ENCODE measurements at places on chromosomes 2 and 18.

GRCh38 chr18:50700245-50701165 lies 119.3 kb downstream of the MRO start:
- no peak for DNase-seq

DNA sequence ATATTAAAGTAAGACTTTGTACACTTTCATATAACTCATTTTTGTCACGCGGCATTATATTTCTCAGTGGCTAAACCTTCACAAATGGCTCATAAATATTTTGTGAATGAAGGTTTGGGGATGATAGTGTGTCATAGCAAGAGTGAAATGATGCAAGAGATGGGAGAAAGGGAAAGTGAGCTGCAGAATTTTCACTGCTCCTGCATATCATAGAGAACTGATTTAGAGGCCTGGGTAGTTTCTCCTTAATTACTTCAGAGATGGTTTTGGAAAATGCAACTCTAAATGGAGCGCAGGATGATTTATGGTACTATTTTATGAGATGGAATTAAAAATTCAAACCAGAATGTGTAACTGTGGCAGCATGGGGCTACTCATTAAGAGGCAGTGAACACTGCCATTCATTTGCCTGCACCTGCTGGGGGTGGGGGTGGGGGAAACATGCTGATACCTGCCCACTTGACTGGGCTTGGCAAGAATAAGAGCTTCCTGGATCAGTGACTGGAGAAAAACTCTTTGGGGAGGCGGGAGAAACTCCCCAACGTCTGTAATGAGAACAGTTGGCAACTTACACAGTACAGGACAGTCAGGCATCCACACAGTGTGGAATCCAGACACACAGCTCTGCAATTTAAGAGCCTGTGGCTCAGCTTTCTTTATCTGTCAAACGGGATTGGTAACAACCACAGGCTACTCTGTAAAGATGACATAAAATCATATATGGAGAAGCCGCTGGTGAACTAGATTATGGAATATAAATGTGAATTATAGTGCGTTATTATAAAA lies 941.9 kb downstream of the SLC4A3 start:
- DNase-seq, result no peak

DNA sequence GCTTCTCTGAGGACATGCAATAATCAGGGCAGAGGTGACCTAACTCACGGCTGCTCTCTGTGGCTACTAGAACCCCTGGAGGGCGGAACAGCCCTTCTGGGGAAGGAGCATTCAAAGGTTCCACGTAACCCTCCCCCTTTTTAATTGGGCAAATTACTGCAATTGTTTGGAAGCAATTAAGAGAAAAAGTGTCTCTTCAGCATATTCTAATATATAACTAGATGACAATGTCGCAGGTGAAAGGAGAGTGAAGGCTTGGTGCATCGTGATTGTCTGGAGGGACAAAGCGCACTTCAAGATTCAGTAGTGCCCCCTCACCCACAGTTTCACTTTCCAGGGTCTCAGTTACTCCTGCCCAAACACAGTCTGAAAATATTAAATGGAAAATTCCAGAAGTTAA lies 720.8 kb downstream of the DCDC2C start:
- no peak for DNase-seq

DNA sequence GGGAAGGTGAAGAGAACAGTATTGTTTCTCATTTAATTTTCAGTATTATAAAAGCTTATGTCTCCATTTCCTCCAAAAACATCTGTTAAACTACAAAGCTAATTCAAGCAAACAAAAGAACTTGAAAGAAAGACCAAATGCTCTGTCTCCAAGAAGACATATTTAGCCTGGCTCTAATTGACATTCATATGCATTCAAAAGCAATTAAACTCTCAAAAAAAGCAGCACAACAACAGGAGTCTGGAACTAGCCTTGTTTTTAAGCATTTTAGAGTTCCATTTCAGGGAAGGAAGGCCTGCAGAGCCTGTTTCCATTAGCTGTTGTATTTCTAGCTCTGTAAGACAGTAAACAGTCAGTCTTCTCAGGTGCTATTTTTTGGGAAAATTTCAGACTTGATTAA lies 447.9 kb downstream of the TDRD15 start:
- no peak for DNase-seq

DNA sequence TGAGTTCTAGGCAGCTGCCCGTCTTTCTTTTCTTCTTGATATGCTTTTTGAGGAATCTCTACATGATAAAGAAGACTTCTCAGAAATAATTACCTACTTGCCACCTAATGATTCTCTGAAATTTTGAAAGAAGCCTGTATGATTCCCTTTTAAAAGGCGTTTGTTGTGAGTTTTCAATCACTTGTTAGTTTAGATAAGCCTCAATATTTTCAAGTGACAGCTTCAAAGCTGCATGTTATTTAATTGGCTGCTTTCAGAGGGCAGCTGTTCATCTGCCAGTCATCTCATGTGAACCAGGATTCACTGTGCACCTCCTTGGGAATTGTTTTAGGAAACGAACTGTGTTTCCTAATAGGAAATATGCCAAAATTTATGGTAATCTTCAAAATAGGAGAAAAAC lies 938.1 kb downstream of the CPS1 start:
- no peak for DNase-seq

DNA sequence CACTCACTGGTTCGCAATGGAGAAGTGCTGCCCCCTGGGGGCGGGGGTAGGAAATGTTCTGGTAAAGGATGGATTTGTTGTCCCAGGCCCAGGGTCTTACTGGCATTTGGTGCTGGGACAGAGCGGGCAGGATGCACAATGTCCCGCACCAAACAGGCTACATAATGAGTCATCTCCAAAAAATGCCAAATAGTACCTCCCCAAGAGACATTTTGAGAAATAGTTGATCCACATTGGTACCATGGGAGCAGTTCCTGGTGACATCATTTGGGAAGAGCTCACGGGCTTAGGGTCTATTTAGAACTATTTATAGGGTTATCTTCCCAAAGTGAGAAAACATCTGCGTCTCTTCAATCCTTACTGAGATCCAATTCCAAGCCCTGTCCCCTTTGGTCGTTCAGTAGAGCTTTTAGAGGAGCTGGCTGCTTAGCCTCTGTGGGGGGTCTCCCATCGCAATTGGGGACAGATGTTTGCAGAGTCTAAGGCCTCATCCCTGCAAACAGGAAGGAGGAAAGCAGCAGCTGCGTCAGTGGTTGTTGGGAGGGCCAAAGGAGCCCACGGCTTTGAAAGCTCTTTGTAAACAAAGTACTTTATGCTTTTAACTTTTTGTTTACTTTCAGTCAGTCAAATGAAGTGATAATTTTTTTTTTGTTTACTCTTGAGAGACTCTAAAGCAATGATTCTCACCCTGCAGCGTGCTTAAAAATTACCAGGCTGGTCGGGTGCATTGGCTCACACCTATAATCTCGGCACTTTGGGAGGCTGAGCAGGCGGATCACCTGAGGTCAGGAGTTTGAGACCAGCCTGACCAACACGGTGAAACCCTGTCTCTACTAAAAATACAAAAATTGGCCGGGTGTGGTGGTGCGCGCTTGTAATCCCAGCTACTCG lies 49.3 kb downstream of the GREB1 start:
- DNase-seq, result peak; percentile 54

DNA sequence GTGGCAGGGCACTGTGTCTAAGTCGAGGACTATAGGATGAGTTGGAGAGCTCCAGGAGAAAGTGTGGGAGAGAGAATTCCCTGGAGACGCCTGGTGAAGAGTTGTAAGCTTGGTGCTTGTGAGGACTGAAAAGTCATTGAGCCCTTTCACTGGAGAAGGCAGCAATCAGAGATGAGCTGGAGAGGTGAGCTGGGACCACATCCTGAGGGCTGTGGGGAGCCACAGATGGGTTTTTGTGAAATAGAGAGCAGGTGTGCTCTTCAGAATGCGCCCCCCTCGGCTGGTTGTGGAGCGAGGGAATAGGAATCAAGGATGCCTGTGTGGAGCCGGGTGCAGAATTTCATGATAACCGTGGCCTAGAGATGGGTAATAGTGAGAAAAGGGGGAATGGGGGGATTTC lies 224.3 kb downstream of the KLHL29 start:
- DNase-seq, result no peak

DNA sequence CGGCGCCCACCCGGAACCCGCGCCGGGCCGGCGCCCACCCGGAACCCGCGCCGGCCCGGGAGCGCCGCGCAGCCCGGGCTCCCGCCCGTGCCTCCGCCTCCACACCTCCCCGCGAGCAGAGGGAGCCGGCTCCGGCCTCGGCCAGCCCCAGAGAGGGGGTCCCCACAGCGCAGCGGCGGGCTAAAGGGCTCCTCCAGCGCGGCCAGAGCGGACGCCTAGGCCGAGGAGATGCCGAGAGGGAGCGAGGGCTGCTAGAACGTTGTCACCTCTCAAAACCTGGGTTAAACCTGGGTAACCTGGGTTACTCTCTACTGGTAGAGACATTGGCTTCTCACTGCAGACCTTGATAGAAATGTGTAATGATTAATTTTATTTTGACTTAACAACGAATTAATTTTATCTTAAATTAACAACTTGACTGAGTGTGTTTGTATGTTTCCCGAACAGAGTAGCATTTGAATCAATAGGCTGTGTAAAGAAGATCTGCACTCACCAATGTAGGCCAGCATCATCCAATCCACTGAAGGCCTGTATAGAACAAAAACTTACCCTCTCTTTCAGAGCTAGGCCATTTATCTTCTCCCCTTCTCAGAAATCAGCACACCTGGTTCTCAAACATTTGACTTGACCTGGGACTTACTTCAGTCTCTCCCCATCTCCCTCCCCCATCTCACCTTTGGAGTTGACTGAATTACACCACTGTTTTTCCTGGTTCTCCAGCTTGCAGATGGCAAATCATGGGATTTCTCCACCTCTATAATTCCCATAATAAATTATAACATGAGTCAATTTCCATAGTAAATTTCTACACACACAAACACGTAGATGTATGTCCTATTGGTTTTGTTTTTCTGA lies 242.7 kb downstream of the ASXL3 start:
- DNase-seq, result no peak

DNA sequence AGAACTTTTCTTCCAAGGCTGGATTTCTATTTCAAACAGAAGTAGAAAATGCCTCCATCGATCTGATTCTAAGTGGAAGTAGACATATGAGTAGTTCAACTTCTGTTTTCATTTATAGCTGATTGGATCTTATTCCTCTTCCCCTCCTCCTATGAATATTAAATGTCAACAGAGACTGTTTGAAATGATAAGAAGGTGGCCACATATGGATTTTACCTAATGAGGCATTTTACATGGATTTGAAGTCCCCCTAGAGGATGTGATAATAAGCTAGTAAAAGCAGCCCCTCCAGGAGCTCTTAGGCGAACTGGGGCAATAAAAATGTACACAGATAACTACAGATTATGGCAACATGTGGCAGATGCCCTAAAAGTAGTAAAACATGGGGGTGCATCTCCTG lies 71.0 kb downstream of the UPP2 start:
- no peak for DNase-seq

DNA sequence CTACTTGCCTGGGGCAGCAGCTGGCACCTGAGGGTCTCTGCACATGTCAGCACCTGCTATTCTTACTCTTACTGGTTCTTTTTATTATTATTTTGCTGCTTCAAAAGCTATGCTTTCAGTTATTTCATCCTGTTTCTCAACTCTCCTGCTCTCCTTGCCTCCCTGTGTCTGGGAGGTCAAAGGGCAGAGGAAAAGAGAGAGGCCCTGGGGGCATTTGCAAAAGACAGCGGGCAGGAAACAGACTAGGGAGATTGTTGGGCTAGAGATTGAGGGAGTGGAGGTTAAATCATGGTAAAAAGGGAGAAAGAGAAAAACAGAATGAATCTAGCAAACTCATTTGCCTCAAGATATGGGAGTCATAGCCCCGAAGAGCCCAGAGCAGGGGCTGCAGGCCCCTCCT lies 21.1 kb upstream of the RPL31 start:
- DNase-seq, result no peak

GRCh38 chr2:168530982-168531622 lies 75.0 kb downstream of the CERS6 start:
- DNase-seq, result no peak

- DNase-seq, result no peak
These were observed 357.6 kb downstream of the DSC3 start for GRCh38 chr18:30684825-30685481.

GRCh38 chr2:118878531-118879149 lies 31.2 kb upstream of the EN1 start:
- DNase-seq, result no peak

DNA sequence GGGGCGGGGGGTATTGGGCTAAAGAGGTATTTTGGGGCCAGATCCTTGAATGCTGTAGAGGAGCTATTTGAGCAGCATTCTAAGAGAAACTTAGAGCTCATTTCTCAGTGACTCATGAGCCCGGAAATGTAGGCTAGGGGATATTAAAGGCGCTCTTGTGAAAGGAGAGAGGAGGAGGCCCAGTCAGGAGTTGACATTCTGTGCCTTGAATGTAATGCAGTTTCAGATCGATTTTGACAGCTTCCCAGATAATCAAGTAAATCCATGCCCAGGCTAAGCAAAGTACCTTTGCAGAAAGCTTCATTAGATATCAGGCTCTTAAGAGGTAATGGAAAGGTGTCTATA lies 1.5 kb downstream of the CAB39 start:
- DNase-seq, result peak; percentile 8

- DNase-seq, result no peak
These were observed 50.2 kb upstream of the CHST9 start for GRCh38 chr18:27235218-27235870.

- no peak for DNase-seq
These were observed 299.3 kb downstream of the SOX11 start for GRCh38 chr2:5991305-5991968.

DNA sequence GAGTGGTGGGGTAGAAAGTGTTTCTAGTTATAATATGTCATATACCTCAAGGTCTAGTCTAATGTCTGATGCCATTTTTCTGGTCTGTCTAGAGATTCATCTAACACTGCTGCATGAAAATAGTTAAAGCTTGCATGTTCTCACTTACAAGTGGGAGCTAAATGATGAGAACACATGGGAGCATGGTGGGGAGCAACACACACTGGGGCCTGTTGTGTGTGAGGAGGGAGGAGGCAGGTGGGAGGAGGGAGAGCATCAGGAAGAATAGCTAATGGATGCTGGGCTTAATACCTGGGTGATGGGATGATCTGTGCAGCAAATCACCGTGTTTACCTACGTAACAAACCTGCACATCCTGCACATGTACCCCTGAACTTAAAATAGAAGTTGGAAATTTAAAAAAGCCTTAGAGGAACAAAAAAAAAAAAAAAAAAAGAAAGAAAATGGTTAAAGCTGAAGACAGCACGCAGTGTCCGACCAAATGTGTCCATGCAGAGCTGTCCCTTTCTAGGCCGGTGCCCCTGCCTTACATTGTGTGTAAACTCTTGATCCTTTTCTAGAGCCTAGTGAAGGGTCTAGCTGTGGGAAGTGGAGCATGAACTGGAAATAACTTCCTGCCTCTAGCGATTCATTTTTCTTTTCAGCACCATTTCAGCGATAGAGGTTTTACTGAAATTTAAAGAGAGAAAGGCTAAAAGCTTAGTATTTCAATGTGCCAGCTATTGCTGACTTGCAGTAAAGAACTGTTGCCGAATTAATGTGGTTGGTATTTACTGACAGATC lies 94.0 kb downstream of the FMNL2 start:
- DNase-seq, result no peak

- no peak for DNase-seq
These were observed 184.7 kb downstream of the EIPR1 start for GRCh38 chr2:3192920-3193319.

GRCh38 chr2:65957454-65957853 lies 477.5 kb upstream of the MEIS1 start:
- no peak for DNase-seq

- DNase-seq, result no peak
These were observed 498.7 kb upstream of the RAB6C start for GRCh38 chr2:129480790-129481189.
